NCI-H460 (cell line): ENCODE measurements at places on chromosomes 12 and 14. TPM values are rescaled to one million over a fixed set of nuclear protein-coding genes. Genes with fewer than 3 reads are reported as not detected.

The TMEM119 gene
- not detected in 2 replicates for total RNA-seq

The ACACB gene
- 1.9 and 2.5 TPM in 2 replicates for total RNA-seq

The CLIP1 gene
- total RNA-seq = 106 and 120 TPM in 2 replicates

The GARIN6 gene
- not detected in 2 replicates for total RNA-seq

The CMKLR1 gene
- not detected in 2 replicates for total RNA-seq

The DIO3 gene
- not detected in 2 replicates for total RNA-seq

The TAC3 gene
- total RNA-seq = not detected in 2 replicates
